Esophagus mucosa (tissue), 1 donor: ENCODE measurements at places on chromosomes 6 and 20. TPM values are rescaled to one million over a fixed set of nuclear protein-coding genes. Genes with fewer than 3 reads are reported as not detected.
A peak's percentile ranks its signal among the peaks of the same experiment; 100 is the strongest.

- peak; percentile 4 for ATAC-seq
These were observed 8.9 kb upstream of the LKAAEAR1 start for GRCh38 chr20:64093013-64093503.

DNA sequence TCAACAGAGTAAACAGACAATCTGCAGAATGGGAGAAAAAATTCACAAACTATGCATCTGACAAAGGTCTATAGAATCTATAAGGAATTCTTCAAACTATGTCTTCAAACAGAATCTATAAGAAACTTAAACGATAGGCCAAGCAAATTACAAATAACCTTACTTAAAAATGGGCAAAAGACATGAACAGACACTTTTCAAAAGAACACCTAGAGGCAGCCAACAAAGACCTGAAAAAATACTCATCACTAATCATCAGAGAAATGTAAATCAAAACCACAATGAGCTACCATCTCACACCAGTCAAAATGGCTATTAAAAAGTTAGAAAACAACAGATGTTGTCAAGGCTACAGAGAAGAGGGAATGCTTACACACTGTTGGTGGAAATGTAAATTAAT lies 81.3 kb downstream of the ID4 start:
- no peak for ATAC-seq

DNA sequence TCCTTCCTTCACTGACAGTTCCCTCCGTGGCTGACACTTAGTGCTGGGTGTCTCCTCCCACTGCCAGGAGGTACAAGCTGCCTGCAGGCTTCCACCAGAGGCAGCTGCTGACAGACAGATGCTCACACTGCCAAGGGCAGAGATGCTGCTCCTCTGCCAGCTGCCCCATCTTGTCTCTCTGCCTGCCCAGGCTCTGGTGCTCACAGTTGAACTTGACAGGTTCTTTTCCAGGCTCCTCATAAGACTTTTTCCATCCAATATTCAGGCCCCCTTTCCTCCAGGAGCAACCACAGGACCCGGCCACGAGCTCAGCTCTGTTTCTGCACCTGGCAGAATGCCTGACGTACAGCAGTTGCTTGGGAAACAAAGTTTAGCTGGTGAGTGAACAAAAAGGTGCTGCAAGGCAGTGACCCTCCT lies 79.8 kb downstream of the PSMB1 start:
- no peak for ATAC-seq

DNA sequence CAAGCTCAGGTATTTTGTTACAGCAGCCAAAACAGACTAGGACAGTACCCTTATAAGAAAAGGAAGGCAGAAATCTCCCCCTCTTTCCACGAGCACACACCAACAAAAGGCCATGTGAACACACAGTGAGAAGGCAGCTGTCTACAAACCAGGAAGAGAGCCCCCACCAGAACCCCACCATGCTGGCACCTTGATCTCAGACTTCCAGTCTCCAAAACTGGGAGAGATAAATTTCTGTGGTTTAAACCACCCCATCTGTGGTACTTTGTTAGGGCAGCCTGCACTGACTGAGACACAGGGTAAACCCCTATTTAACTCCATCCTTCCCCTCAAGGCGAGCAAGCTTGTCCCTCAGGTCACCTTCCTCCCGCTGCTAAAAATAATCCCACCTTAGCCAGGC lies 475.8 kb upstream of the JARID2 start:
- ATAC-seq: no peak

- peak; percentile 74 for ATAC-seq
These were observed 281.3 kb downstream of the BMP7 start for GRCh38 chr20:56985066-56985685.

DNA sequence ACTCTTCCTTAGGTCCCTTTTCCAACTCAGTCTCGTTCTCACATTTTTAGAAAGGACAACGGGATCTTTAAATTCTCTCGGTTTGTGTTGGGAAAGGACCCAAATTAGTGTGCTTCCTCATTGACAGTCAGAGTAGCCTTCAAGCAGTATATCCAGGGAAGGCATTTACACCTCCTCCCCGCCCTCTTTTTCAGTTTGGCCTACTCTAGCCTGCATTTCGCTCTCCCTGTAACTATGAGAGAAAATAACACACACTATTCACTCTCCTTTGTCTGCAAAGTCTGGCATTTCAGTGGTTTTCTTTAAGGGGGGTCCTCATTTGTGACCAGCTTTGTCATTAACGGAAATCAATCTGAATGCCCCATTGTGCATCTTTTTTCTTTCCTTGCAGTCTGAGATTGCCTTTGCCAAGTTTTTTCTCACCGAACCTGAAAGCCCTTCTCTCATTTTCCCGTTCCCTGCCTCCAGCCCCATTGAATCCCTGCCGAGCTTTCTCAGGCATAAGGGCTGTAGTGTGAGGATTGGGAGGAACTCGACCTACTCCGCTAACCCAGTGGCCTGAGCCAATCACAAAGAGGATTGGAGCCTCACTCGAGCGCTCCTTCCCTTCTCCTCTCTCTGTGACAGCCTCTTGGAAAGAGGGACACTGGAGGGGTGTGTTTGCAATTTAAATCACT lies 393 bp upstream of the FABP7 start:
- no peak for ATAC-seq

- ATAC-seq: no peak
These were observed 263.0 kb downstream of the ZNF217 start for GRCh38 chr20:53330601-53331140.

DNA sequence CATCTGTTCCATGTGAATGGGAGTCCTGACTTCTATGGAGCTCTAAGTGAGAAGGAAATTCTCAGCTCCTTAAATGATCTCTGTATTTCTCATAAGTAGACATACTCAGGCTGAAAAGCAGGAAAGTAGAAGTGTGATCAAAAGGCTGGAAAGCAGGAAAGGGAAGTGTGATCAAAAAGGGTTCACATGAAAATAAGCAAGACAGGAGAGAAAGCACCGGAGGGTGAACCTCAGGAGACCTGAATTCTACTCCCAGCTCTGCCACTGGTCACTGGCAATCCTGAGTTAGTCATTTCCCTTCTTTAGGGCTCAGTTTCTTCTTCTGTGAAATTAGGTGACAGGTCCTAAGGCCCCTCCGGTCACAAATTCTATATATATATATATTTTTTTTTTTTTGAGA lies 55.5 kb upstream of the TRERF1 start:
- no peak for ATAC-seq

- no peak for ATAC-seq
These were observed 173.7 kb upstream of the ZNF217 start for GRCh38 chr20:53767206-53767930.

- no peak for ATAC-seq
These were observed 35.7 kb upstream of the ID1 start for GRCh38 chr20:31569163-31570020.

- ATAC-seq: no peak
These were observed 16.1 kb downstream of the FBXO30 start for GRCh38 chr6:145798530-145798929.

DNA sequence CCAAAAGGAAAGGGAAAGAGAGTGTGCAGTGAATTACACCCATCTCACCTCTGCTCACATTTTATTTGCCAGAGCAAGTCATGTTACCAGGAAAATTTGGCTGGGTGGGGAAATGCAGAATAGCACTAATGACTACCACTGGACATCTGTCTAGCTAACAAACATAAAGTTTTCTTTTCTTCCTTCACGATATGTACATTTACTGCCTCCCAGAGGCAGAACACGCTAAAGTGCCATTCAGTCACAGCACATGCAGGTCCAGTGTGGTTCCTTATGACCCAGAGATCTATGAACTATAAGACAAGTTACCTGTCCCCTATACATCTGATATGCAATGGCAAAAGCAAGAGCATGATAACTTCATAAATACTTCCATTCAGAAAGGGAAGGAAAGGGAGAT lies 194.1 kb downstream of the OGFRL1 start:
- no peak for ATAC-seq

DNA sequence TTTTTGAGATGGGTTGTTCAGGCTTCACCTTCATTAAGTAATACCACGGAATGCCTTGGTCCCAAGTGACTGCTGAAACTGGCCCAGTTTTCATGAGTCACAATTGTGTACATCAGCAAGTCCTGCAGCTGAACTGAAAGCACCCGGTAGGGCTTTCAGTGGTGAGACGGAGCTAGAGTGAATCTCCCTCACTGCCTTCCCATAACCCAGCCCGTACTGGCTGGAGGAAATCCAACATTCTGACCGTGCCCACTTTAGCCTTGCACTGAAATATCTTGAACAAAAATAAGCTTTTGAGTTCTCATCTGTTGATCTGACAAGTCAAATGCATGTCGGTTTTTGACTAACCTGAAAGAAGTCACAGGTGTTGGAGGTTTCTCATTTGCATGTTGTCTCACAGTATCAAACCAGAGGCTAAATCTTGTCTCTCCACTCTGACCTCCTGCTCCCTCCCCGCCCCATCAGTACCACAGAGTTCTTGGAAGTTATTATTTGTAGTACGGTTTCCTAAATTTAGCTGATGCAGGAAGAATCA lies 35.9 kb downstream of the DUSP22 start:
- peak; percentile 82 for ATAC-seq

GRCh38 chr6:29071831-29072723 lies 15.0 kb downstream of the OR2B3 start:
- peak; percentile 46 for ATAC-seq

DNA sequence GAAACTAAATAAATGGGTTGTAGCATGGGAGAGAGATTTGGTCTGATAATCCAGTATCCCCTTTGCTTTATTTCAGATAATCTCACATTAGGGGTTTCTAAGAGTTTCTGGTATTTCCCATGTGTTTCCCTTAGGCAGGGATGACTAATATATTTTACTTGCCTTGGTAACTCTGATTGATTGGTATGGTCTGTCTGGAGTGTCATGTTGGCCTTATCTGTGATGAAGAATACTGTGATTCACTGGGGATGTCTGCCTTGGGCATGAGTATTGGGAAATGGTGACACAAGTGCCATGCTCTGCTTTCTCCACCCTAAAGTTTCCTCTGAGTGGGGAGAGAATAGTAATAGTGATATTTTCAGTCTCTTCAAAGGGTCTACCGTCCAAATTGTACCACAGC lies 10.1 kb downstream of the SLC22A2 start:
- peak; percentile 63 for ATAC-seq

- no peak for ATAC-seq
These were observed 341.3 kb downstream of the SMOC2 start for GRCh38 chr6:168782187-168782751.

DNA sequence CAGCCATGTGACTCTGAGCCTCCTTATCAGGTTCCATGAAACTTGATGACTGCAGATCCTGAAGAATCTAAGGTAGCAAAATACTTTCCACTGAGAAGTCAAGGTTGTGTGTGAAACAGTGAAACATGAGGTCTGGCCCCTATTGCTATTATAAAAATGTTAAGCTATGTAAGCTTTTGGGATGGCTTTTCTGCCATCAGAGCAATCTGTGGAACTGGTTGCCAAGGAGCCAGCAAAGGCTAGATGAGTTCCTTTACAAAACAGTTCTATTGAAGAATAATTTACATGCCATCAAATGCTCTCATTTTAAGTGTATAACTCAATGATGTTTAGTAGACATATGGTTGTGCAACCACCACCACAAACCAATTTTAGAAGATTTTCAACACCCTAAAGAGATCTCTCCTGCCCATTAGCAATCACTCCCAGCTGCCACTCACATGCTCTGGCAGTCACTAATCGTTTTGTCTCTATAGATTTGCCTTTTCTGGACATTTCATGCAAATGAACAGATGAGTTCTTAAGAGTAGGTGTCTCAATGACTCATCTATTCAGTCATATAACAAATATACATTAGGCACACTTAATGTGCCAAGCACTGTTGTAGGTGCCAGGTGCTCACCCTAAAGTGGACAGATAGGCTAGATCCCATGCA lies 19.9 kb upstream of the MEP1A start:
- no peak for ATAC-seq

DNA sequence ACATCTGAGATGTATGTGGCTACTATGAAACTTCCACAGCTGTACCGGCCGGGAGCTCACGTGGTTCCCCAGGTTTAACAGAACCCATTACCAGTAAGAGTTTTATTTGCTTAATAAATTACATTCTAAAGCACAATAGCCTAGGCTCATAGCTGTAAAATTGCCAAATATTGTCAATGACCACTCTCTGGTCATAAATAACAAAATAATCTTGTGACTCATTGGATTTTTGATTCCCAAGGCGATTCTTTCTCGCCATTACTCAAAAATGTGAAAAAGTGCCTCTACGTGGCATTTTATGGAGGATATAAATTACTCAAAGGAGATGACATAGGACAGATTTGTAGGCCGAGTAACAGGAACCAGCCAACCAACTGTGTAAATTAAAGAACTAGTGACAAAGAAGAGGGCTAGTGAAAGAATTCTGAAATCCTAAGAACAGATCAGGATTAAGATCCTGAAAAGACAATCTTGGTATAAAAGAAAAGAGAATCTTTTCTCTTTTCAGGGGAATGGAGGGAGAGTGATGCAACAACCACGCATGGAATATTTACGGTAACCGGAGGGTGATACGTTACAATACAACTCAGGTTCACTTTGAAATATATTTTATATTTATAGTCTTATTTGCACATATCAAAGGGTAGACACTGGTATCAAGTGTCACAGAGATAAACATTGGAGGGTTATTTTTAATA lies 199.7 kb downstream of the FOXC1 start:
- ATAC-seq: no peak

- no peak for ATAC-seq
These were observed 16.0 kb downstream of the FOXO3 start for GRCh38 chr6:108576709-108577108.

GRCh38 chr20:1199964-1200363 lies 3.3 kb upstream of the C20orf202 start:
- ATAC-seq: no peak

The PPP1R10 gene
- 30.0 TPM for total RNA-seq

The CCDC170 gene
- 0.04 TPM for total RNA-seq

The KCNK17 gene
- 0.12 TPM for total RNA-seq

The DEFB115 gene
- not detected for total RNA-seq

The MMP24 gene
- total RNA-seq: 0.08 TPM

The SMIM28 gene
- total RNA-seq: not detected

The HLA-G gene
- total RNA-seq: 0.16 TPM

The CLDN20 gene
- total RNA-seq: not detected

The CDKN1A gene
- total RNA-seq: 145 TPM

The TSPO2 gene
- not detected for total RNA-seq

The LAMA2 gene
- 3.1 TPM for total RNA-seq
